ENCODE measurements at places on chromosomes 11 and 22.

DNA sequence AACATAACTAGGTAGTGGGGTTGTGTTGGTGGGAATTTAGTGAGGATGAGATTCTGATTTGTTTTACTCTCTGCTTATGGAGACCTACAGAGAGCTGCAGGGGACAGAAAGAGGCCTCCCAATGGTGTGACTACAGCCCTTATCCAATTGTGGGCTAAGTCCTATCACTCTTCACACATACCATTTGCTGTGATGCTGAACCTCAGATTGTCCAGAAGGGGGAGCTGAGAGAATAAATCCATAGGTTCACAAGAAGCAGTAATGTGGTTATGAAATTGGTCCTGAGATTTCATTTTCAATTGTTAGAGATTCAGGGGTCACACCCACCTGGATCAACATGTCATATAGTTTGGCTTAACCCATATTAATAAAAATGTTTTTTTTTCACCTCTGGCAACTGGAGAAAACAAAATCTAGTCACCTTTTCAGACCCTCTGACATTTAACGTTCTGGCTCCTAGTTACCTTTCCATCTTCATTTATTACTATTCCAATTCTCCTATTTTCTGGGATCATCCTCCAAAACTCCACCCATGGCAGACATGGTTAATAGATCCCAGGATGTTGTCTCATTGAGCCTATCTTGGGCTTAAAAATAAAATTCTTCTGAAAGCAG lies 53.3 kb upstream of the PTPN5 start:
- DNase-seq: peak; percentile 8

- DNase-seq: no peak
These were observed 7.6 kb downstream of the CLPB start for GRCh38 chr11:72426758-72427157.

DNA sequence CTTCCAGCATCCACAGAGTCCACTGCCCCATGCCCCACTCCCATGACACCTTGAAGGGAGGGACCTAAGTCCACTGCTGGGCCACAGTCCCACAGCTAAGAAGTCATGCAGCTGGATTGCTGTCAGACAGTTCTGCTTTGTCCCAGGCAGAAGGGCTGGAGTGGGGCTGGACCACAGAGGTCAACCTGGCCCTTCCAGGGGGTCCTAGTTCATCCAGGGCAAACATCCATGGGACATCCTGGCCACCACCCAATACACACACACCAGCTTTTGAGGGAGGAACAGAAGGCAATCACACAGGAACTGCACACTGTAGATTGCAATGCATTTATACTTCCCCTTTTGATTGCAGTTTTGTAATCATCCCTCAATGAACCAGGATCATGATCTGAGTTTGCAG lies 11.3 kb upstream of the APOL4 start:
- peak; percentile 65 for DNase-seq

- no peak for DNase-seq
These were observed 740.8 kb downstream of the DLG2 start for GRCh38 chr11:84886344-84886743.

GRCh38 chr22:26979294-26979693 lies 321.9 kb downstream of the MIAT start:
- DNase-seq: no peak

DNA sequence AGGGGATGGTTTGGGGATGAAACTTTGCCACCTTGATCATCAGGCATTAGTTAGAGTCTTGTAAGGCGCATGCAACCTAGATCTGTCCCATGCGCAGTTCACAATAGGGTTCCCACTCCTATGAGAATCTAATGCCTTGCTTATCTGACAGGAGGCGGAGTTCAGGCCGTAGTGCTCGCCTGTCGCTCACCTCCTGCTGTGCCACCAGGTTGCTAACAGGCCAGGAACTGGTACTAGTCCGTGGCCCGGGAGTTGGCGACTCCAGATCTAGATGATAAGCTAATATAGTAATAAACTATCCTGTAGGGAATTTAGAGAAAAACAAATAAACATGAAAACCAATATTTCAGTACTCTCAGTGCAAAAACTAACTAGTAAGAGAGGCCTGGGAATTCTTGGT lies 155.4 kb upstream of the ANO5 start:
- no peak for DNase-seq

Data from HL-60 (cell line).